ENCODE measurements at places on chromosomes 3 and 15. TPM values are rescaled to one million over a fixed set of nuclear protein-coding genes. Genes with fewer than 3 reads are reported as not detected.

GRCh38 chr15:44289259-44289790 lies 806 bp downstream of the GOLM2 start:
- peak overlapping the region; percentile 94 for H3K27ac ChIP-seq
- no peaks in the 10 kb centered on the region for H3K4me1 ChIP-seq
- H3K4me3 ChIP-seq: peak overlapping the region; percentile 88
- DNase-seq: no peak
- H3K36me3 ChIP-seq: no peaks in the 10 kb centered on the region

GRCh38 chr15:99554880-99555488 lies 10.8 kb upstream of the MEF2A start:
- no peak for DNase-seq
- no peaks in the 10 kb centered on the region for H3K27me3 ChIP-seq
- H3K36me3 ChIP-seq: no peaks in the 10 kb centered on the region

DNA sequence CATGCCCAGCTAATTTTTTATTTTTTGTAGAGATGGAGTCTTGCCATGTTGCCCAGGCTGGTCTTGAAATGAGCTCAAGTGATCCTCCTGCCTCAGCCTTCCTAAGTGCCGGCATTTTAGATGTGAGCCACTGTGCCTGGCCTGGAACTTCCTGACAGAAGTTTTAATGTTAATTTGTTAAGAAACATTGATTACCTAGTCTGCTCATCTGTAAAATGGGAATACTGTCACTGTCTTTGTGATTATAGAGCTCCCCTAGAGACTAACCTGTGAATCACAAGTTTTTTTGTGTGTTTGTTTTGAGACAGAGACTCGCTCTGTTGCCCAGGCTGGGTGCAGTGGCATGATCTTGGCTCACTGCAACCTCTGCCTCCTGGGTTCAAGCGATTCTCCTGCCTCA lies 4.3 kb upstream of the EIF3J start:
- H3K27me3 ChIP-seq: no peaks in the 10 kb centered on the region
- H3K27ac ChIP-seq: no peak overlapping the region
- H3K4me1 ChIP-seq: no peaks in the 10 kb centered on the region
- H3K4me3 ChIP-seq: no peak overlapping the region

DNA sequence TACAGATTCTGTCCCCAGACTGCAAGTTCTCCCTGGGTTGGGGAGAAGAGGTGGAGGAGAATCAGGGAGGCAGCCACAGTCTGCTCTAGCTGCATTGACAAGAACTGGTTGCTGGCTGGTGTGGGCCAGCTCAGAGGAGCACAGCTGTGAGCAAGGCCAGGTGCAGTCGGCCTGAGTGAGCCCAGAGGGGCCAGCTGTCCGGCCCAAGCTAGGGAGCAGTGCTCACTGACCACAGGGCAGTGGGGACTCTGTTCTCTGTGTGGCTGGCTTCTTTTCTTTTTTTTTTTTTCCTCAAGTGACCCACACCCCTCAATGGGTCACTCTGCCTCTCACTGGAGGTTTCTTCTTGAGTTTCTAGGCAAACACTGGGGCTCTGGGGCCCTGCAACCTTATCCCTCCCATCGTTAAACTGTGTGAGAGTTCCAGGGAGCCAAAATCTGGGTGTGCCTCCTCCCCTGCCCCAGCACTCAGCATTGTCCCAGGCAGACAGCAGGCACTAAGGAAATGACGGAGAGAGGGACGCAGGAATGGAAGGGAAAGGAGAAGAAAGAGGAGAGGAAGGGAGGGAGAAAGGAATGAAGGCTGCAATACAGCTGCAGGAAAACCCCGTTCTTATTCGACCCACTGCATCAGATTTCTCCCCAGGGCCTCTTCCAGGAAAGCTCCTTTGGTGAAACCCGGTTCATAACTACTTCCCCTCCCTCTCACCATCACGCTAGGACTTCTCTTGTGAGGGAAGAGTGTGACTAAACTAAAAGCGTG lies 37.7 kb upstream of the HES1 start:
- no peak overlapping the region for H3K27ac ChIP-seq
- H3K36me3 ChIP-seq: no peaks in the 10 kb centered on the region
- H3K4me3 ChIP-seq: no peak overlapping the region
- no peaks in the 10 kb centered on the region for H3K27me3 ChIP-seq
- no peak for DNase-seq

DNA sequence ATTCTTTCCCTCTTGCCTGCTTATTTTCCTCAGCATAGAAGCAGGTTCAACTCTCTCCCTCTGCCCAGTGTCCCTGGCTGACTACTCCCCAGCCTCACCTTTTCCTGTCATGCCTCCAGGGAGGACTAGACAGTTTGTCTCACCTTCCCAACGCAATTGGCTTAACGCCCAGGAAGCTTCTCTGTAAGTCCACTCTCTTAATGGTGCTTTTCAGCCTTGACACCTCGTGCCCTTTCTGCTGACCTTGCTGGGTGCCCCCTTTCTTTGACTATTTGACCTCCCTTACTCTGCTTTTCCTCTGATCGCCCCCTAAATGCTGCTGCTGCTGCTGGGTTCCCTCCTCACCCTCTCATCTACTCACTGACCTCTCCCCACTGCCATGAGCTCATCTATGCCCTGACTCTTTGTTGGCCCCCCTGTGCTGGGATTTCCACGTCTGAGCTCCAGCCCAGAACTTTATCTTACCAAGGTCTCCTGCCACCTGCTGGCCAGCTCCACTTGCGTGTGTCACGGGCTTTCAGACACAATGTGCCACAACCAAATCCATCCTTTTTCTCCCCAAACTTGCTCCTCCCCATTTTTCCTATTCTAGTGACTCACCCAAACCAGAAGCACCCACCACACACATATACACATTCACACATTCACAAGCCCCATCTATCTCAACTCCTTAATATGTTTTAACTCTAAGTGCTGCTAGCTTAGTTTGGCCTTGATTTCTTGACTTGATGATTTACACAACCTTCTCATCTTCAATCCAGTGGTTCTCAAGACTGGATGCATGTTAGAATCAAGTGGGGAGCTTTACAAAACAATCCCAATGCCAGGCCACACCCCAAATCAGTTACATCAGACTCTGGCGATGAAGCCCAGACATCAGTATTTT lies 16.6 kb downstream of the EPB42 start:
- H3K36me3 ChIP-seq: no peaks in the 10 kb centered on the region
- no peaks in the 10 kb centered on the region for H3K27me3 ChIP-seq
- no peak overlapping the region for H3K27ac ChIP-seq
- no peak overlapping the region for H3K4me3 ChIP-seq
- H3K4me1 ChIP-seq: peaks cover 6% of the 10 kb centered on the region
- DNase-seq: no peak

GRCh38 chr15:74540161-74540760 lies 759 bp upstream of the ARID3B start:
- DNase-seq: no peak
- H3K27ac ChIP-seq: peak overlapping the region; percentile 54
- H3K4me3 ChIP-seq: peak overlapping the region; percentile 94
- H3K4me1 ChIP-seq: no peaks in the 10 kb centered on the region
- H3K36me3 ChIP-seq: no peaks in the 10 kb centered on the region

- H3K27ac ChIP-seq: peak overlapping the region; percentile 52
- H3K4me3 ChIP-seq: no peak overlapping the region
- peaks cover 11% of the 10 kb centered on the region for H3K4me1 ChIP-seq
- H3K36me3 ChIP-seq: peaks cover 68% of the 10 kb centered on the region
- DNase-seq: no peak
- H3K27me3 ChIP-seq: no peaks in the 10 kb centered on the region
Measured at GRCh38 chr15:52370010-52370409, 74.4 kb upstream of the MYO5C start.

DNA sequence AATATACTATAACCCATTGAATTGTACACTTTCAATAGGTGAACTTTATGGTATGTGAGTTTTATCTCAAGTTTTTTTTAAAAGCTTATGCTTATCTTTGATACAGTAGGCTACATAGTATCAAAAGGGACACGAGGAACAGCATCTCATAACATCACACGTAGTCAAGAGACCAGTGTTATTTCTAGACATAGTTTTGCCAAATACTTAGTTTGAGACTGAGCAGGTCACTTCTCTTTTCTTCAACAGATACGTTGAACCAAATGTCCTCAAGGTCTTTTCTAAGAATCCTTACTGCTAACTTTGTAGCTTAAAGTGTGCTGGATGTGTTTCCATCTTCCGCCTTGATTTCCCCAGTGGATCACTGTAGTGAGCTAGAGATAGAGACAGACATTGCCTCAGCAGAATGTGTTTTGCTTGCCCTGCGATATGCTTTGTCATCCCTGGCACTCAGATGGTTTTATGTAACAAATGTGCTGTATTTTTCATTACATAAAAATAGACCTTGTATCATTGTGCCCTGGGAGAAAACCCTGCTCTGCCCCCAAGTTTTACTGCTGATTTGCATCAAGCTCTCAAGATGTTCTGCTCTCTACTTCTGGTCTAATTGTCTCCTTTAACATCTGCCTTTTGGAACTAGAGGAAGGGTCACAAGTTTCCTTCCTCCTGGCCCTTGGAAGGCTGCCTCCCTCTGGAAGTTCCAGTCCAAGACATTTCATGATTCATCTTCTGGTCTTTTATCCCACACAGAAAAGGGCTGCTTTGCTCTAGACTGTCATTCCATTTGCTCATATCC lies 426.4 kb upstream of the RGMA start:
- H3K4me3 ChIP-seq: no peak overlapping the region
- H3K36me3 ChIP-seq: no peaks in the 10 kb centered on the region
- no peaks in the 10 kb centered on the region for H3K27me3 ChIP-seq
- no peak for DNase-seq
- no peaks in the 10 kb centered on the region for H3K4me1 ChIP-seq

GRCh38 chr3:130979117-130979516 lies 47.5 kb downstream of the ASTE1 start:
- H3K4me1 ChIP-seq: no peaks in the 10 kb centered on the region
- H3K27me3 ChIP-seq: no peaks in the 10 kb centered on the region
- no peak overlapping the region for H3K27ac ChIP-seq
- no peak overlapping the region for H3K4me3 ChIP-seq

GRCh38 chr3:182294256-182294655 lies 499.0 kb upstream of the ATP11B start:
- H3K27ac ChIP-seq: no peak overlapping the region
- H3K4me1 ChIP-seq: no peaks in the 10 kb centered on the region
- no peaks in the 10 kb centered on the region for H3K27me3 ChIP-seq
- DNase-seq: no peak

GOLGA6D gene
- total RNA-seq: not detected

SENP8 gene
- 1.9 TPM for total RNA-seq

MYD88 gene
- total RNA-seq: 7.1 TPM

Measured in right atrium auricular region (tissue), 2 donors.